ENCODE measurements at places on chromosomes 7 and 10. TPM values are rescaled to one million over a fixed set of nuclear protein-coding genes. Genes with fewer than 3 reads are reported as not detected.

GRCh38 chr7:29105752-29106668 is 40.3 kb downstream of the CPVL start:
- DNase-seq = peak; percentile 89

DNA sequence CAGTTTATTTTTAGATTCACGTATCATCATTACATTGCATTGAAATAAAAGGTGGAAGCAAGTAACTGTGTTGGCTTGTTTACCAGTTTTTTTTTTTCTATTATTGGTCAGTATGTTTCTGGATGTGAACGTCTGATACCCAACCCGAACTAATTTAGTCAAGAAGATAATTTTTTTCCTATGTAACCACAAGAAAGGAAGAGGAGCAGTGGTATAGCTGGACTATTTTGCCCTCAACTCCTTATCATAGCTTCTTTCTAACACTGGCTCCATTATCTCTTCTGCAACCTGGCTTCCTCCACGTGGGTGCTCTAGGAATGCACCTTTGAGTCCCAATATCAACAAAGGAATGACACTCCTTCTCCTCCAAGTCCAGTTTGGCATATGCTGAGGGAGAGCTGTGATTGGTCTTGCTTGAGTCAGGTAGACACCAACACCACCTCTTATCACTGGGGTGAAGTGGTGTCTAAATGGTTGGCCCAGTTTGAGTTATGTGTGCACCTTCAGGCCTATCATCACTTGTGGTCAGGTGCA is 29.4 kb downstream of the OR9A2 start:
- DNase-seq = no peak

DNA sequence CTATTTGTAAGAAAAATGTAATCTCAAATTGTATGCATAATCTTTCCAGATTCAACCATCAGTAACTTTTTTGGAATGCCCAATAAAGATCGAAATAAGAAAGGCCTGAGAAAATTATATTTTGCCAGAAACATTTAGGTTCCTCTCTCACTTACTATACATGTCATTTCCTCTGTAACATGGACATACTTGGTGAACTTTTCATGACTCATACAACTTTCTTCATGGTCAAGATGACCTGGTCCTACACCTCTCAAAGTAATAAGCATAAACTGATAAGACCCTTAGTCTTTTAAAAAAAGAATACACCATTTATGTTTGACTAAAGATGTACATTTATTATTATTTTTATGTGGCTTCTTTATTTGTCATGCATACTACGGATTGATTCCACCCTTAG is 125.3 kb downstream of the REEP3 start:
- DNase-seq = no peak

DNA sequence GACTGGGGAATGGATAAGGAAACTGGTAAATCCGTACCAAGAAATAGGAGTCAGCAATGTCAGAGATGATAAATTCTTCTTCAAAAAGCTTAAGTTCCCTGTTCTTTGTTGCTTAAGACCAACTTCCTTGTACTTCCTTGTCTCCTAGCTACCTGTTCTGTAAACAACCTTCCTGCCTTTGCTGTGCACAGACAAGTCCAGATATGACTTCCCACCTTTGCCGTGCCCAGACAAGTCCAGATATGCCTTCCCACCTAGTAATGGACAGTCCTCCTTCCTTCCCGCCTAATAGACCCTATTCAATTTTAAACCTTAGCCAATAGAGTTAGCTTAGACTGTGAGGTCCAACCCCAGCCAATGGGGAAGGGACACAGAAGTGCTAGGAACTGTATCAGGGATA is 2.5 kb upstream of the ZNF33A start:
- DNase-seq = no peak

- no peak for DNase-seq
Measured at GRCh38 chr10:25867321-25867720, 66.7 kb upstream of the MYO3A start.

- DNase-seq = no peak
Measured at GRCh38 chr10:31401287-31401686, 82.3 kb downstream of the ZEB1 start.

- peak; percentile 32 for DNase-seq
Measured at GRCh38 chr7:151871904-151872303, 5.0 kb downstream of the PRKAG2 start.

DNA sequence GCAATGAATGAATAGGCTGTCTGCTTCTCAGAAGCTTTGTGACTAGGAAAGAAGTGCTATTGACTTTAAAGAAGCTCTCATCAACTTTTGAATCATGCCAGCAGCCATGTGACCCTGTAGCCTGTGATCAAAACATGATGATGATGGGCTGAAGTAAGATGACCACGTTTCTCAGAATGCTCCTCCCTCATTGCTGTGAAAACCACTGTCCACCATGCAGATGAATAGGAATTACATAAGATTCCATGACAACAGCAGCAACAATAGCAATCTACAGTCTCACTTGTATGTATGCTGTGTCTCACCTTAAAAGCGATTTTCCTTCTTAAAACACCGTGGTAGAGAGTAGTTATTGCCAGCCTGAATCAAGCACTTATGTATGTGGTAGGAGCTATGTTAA is 228.4 kb downstream of the TRIL start:
- DNase-seq = peak; percentile 56

GRCh38 chr7:23963461-23964165 is 253.6 kb downstream of the STK31 start:
- DNase-seq = no peak

Gene CACNA2D1
- total RNA-seq = 11.1 TPM

Gene GPNMB
- 1,248 TPM for total RNA-seq

Gene DOCK1
- 25.1 TPM for total RNA-seq

Gene HYCC1
- 140 TPM for total RNA-seq

Gene RBP3
- not detected for total RNA-seq

Gene IFIT1
- 1.3 TPM for total RNA-seq

Gene PNLIPRP1
- total RNA-seq = not detected

Gene PPIA
- total RNA-seq = 9,543 TPM

Gene FAM185A
- 12.5 TPM for total RNA-seq

Gene MARVELD1
- total RNA-seq = 27.4 TPM

Data from SK-MEL-5 (cell line).